ENCODE measurements at places on chromosomes 1 and 21. TPM values are rescaled to one million over a fixed set of nuclear protein-coding genes. Genes with fewer than 3 reads are reported as not detected.

Gene MYCL
- total RNA-seq, result not detected

Gene APOBEC4
- not detected for total RNA-seq

Gene ADORA1
- total RNA-seq, result 0.47 TPM

GRCh38 chr1:244757091-244757939 is 78.1 kb upstream of the COX20 start:
- DNase-seq, result no peak

- no peak for DNase-seq
These were observed 7.1 kb downstream of the LGR6 start for GRCh38 chr1:202200669-202201068.

DNA sequence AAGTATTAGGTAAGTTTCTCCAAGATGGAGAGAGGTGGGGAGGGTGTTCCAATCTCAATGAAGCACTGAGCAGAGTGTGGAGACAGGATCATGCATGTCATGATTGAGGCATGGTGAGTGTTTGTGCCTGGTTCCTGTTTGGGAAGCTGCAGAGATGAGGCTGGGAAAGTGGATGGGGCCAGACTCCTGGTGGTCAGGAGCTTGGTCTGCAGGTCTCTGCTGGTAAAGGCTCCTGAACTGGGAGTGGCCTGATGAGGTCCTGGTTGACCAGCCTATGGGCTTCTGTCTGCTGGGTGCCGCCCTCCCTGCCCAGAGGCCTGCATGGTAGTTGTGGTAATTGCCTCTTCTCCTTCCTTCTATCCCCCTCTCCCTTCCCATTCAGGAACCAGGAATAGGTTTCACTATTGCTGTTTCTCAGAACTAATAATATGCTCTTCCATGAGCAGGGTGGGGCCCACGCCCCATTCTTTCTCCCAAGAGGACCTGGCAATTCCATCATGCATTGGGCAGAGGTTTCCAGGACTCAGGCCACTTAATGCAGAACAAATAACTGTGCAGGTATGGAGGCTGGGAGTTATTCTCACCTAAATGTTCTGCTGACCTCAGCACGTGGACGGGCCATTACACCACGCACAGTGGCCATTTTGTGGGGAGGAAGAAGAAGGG is 24.5 kb downstream of the PROK1 start:
- no peak for DNase-seq

DNA sequence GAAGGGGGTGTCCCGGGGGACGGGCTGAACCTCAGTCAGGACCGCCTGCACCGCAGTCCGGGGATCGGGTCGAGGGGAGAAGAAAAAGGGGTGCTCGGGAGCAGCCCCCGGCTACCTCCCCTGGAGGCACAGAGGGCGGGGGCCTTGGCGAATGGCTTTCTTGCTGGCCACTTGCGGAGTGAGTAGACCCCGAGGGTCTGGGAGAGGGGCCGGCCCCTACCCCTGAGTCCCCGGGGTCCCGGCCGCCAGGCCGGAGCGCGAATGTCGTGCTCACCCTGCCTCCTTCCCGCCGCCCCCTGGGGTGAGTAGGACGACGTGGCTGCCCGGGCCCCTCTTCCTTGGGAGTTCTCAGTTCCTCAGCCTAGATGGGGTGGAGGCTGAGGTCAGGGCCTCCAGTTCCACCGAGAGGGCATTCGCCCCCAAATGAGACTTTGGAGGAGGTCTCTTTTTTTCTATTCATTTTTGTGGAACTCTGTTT is 113.0 kb downstream of the OSBPL9 start:
- DNase-seq, result no peak

DNA sequence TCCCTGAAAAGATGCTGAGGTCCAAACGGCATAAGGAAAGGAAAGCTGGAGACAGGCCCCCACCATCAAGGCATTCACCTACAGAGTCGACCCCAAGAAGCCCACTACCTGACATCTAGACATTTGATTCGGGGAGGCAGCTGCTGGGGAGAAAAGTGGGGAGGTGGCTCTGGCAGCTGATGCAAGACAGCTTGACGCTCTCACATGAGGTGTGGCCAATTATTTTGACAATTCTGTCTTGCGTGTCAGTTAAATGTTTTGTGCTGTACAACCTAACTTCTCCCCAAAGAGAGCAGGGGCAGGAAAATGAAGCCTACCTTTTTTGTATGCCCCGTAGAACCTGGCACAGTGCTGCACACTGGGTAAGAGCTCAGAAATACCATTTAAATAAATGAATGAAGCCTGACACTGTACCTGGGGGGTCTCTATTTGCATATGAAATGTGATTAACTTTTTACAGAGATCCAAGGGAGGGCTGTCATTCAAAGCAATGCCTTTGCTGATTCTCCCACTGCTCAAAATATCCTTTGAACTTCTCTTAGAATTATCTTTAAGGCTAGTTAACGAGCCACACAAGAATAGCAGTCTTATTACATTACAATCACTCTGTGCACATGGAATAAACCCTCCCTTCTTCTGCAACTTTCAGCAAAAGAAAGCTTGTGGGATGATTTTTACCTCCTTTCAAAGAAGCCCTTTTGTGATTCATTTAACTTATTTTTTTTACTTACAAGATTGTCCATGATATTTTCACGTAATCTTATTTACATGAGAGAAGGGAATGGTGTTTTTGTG is 163.2 kb downstream of the TNR start:
- DNase-seq, result no peak

GRCh38 chr1:229023651-229024300 is 247.1 kb upstream of the RAB4A start:
- DNase-seq, result no peak

Measured in H4 (cell line).